Progenitor cell of endocrine pancreas (in vitro differentiated cells): ENCODE measurements at places on chromosomes 5 and 9.
A peak's percentile ranks its signal among the peaks of the same experiment; 100 is the strongest.

DNA sequence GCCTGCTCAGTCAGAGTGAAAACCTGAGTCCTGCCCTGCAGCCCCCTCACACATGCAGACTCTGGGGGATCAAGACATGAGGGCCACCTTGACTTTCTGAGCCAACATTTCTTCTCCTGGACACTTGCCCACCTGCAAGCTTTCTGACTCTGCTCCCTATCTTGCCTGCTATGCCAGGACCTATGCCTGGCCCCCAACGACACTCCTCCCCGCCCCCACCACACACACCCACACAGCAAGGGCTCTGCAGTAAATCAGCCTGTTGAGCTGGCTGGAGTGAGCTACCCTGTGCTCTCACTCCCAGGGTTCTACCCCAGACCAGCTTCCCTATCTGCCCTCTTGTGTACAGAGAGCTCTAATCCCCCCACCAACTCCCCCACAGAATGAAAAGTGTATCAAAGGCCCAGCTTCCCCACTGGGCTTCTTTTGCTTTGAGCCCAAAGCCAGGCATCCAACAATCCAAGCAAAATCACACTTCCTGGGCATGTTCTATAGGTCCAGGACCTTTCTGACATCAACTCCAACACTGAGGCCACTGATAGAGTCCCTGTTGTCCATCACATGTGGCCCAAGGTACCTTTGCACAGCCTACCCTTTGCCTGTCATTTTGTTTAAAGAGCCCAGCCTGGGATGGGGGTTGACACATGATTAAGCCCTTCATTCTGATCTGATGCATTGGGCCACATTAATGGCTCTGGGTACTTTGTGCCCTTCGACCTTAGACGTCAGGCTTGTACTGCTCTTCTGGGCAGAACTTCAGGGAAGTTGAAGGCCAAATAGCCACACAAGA, 7.2 kb downstream of the PDLIM4 start:
- H3K27ac ChIP-seq: peak overlapping the region; percentile 75
- no peak overlapping the region for H3K4me3 ChIP-seq
- peaks cover 3% of the 10 kb centered on the region for H3K36me3 ChIP-seq
- no peaks in the 10 kb centered on the region for H3K27me3 ChIP-seq

GRCh38 chr9:98804083-98804482, 3.4 kb upstream of the GALNT12 start:
- H3K4me3 ChIP-seq: no peak overlapping the region
- no peak overlapping the region for H3K27ac ChIP-seq
- peaks cover 32% of the 10 kb centered on the region for H3K4me1 ChIP-seq
- H3K36me3 ChIP-seq: no peaks in the 10 kb centered on the region

DNA sequence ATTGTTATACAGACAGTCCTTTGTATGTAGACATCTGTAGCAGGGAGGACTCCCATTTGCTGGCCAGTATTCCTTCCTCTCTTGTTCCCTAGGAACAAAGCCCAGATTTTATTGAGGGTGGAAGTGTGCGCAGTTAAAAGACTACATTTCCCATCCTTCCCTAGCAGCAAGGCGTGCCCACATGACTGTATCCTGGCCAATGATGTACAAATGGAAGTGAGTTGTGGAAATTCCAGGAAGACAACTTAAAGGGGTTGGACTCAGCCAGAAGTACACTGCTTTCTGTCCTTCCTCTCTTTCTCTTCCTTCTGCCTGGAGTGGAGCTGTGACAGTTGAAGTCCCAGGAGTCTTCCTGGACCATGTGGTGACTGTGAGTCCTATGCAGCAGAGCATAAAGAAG, 89.0 kb downstream of the HRH2 start:
- H3K36me3 ChIP-seq: no peaks in the 10 kb centered on the region
- H3K27ac ChIP-seq: no peak overlapping the region
- no peaks in the 10 kb centered on the region for H3K4me1 ChIP-seq
- no peak for DNase-seq
- H3K4me3 ChIP-seq: no peak overlapping the region

- H3K27ac ChIP-seq: no peak overlapping the region
- no peak overlapping the region for H3K4me3 ChIP-seq
- H3K4me1 ChIP-seq: no peaks in the 10 kb centered on the region
These were observed 49.2 kb upstream of the NTRK2 start for GRCh38 chr9:84620338-84620737.

DNA sequence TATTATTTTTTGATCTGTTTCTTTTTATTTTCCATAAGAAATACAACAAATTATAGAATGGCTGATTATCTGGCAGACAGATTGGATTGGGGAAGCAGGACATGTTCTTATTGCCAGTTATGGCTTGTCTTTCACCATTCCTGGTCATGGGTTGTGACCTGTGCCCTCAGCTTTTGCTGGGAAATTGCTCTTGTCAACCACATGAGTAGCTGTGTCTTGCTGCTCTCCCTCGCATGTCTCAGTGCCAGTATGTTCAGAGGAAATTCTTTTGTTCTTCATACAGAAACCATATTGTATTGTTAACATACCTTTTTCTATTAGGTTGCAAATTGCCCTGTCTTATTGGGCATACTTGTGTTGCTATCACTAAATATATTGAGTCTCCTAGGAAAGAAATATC, 344.1 kb downstream of the OSTF1 start:
- DNase-seq: no peak
- peaks cover 23% of the 10 kb centered on the region for H3K27me3 ChIP-seq
- no peak overlapping the region for H3K4me3 ChIP-seq
- no peaks in the 10 kb centered on the region for H3K36me3 ChIP-seq
- no peak overlapping the region for H3K27ac ChIP-seq
